Left lobe of liver (tissue), 2 donors: ENCODE measurements at places on chromosomes 5 and 9.
A peak's percentile ranks its signal among the peaks of the same experiment; 100 is the strongest.

GRCh38 chr9:19784136-19784535, 4.7 kb downstream of the SLC24A2 start:
- no peak for DNase-seq

- DNase-seq: no peak
Observed at GRCh38 chr5:84436866-84437265, 52.2 kb upstream of the EDIL3 start.

GRCh38 chr5:165457859-165458481, 1952.6 kb downstream of the MAT2B start:
- DNase-seq: no peak

GRCh38 chr5:53879708-53880323, 319.4 kb downstream of the NDUFS4 start:
- no peak for DNase-seq

DNA sequence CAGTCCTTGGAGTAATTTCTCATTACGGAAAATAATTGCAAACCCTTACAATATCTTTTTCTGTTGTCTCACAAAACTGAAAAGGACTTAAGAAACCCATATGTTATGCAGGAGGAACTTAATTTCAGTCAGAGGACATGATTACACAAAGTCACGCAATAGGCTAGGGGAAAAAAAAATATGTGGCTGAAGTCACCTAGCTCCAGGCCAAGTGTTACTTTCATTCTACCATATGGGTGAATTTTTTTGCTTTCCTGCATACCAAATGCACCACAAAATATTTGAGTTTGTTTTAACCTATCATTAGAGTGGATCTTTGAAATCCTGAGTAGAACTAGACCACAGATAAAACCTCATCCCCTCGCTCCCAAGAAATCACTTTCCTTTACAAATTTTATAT, 523.5 kb downstream of the CAAP1 start:
- no peak for DNase-seq

DNA sequence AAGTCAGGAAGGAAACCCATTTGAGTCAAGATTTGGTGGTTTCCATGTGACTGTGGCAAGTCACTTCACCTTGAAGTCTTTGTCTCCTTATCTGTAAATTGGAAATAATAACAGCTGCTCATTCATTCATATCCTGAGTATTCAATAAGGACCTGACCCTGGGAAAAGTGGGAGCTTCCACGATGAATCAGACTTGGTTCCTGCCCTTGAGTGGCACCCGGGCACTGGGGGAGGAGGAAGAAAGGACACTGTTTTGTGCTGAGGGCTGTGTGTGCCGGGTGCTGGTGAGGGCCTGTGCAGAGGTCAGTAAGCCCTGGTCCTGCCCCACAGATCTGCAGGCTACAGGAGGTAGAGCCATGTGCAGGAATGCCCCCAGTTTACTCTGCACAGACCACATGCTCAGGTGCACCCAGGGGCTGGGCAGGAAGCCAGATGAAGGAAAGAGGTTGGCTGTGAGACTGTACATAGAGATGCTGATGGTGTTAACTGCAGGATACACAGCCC, 6.8 kb downstream of the NDST1 start:
- DNase-seq: peak; percentile 77

DNA sequence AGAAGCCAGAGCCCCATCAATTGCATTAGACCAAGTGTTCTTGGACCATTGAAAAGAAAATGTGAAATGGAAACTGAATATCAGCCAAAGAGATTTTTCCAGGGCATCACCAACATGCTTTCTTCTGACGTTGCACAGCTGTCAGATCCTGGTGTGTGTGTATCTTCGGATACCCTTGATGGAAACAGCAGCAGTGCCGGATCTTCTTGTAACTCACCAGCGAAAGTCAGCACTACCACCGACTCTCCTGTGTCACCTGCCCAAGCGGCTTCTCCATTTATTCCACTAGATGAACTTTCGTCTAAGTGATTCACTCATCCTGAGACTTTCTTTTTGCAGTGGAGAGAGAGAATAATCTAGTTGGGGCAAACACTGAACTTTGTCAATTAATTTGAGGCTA, 75.7 kb downstream of the PIP5K1B start:
- no peak for DNase-seq

DNA sequence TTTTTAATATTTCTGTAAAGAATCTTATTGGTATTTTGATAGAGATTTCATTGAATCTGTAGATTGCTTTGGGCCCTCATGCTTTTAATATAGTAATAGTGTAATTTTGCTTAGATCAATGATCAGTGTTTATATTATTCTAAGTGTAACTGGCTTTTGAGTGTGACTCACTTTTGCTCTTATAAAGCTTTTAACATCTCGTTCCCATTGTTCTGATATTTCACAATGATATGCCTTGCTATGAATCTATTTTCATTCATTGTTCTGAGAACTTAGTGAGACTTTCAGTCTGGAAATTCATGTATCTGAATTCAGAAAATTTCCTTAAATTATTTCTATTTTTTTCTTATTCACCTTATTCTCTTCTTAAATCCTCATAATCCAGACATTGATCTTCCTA, 13.5 kb upstream of the MAMDC2 start:
- no peak for DNase-seq
